ENCODE measurements at places on chromosomes 16 and 17.

GRCh38 chr16:71789136-71789535 lies 19.5 kb downstream of the AP1G1 start:
- no peak for DNase-seq

GRCh38 chr17:81713556-81714411 lies 1.7 kb downstream of the SLC25A10 start:
- no peak for DNase-seq

DNA sequence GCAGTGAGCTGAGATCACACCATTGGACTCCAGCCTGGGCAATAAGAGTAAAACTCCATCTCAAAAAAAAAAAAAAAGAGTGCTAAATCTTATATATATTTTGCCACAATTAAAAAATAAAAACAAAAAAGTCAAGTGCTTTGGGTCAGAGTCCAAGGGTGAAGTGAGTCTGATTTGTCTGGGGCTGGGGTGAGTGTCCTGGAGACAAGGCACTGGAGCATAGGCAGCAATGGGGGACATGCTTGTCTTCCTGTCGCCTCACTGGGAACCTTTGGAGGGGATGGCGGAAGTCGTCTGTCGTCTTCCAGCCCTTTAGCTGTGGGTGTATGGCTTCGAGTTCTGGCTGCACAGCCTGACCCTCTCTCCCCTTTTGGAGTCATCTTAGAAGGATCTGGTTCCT lies 167.1 kb downstream of the NTN1 start:
- no peak for DNase-seq

- DNase-seq: no peak
Observed at GRCh38 chr17:82534401-82534812, 14.9 kb downstream of the FOXK2 start.

GRCh38 chr17:44338702-44339101 lies 6.4 kb upstream of the GRN start:
- DNase-seq: no peak

- no peak for DNase-seq
Observed at GRCh38 chr16:85614338-85615013, 1.4 kb downstream of the GSE1 start.

DNA sequence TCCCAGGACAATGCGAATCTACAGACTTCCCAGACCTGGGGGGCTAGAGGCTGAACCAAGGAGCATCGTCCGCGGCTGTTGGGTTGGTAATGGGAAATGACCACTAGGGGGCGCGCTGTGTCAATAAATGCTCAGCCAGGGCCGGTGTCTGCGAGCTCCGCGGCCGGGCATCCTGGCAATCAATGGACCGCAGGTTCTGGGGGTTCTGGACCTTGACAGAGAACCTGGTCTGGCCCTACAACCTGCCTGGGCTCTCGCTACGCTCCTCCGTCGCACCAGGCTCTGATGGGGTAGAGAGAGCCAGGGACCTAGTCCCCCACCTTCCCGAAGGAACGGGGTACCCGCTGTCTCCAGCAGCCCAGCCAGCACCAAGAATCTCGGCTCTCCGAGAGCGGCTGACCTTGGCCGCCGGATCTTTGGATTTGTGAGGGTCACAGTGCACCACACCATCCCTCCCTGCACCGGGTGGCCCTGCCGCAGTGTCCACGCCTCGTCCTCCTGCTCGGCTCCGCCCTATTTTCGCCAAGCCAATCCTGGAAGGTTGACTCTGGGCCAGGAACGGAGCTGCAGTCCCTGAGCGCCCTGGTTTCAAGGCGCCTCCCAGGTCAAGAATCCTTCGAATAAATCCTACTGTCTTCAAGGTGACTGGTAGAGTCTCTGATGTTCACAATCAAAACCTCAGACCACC lies 20.4 kb upstream of the BEAN1 start:
- DNase-seq: peak; percentile 39

DNA sequence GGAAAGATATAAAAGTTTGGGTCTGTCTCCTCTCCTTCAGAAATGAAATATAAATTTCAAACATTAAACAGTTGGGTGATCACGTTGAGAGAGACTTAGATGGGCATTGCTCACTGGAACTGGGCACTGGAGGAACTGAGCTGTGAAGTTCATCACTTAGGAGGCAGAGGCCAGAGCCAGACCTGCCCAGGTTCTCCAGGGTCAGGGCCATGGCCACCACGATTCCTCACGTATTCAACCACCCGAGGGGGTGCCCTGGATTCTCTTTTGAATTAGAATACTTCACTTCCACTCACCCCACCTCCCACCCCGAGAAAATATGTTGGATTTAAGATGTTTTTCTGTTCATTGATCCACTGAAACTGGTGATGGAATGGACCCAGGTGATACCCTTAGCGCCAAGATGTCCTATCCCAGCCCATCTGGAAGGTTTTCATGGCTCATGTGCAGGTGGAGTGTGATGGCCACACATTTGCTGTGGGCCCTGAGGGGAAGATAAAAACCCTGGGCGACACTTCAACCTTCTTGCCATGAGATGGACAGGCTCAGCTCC lies 6.1 kb downstream of the PRR29 start:
- no peak for DNase-seq

GRCh38 chr16:58793366-58793765 lies 59.2 kb upstream of the GOT2 start:
- DNase-seq: no peak

GRCh38 chr16:72426386-72426785 lies 254.4 kb upstream of the PMFBP1 start:
- DNase-seq: no peak

DNA sequence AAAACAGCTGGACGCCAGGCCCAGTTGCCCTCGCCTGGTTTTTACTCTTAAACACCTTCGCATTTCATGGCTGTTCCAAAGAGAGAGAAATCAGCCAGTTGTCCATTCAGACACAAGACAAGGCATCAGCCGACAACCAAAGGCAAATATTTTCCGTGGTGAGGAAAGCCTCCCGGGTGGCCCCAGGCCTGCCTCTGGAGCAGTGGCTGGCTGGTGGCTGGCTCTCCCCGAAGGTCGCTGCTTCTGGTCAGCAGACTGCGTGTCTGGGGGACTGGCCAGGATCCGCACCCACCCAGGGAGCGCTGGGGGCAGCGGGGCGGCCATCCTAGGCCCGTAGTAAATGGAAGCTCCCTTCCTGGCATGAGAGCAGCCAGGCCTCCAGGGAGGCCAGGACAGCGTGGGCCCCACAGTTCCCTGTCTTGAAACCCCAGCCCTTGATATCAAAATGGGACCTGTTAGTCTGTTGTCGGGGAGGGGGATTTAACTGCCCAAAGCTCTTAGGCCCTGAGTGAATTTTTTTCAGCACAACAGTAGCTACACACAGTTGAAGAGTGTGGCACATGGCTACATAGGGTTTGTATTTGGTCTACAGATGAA lies 57.7 kb downstream of the SREBF1 start:
- no peak for DNase-seq

DNA sequence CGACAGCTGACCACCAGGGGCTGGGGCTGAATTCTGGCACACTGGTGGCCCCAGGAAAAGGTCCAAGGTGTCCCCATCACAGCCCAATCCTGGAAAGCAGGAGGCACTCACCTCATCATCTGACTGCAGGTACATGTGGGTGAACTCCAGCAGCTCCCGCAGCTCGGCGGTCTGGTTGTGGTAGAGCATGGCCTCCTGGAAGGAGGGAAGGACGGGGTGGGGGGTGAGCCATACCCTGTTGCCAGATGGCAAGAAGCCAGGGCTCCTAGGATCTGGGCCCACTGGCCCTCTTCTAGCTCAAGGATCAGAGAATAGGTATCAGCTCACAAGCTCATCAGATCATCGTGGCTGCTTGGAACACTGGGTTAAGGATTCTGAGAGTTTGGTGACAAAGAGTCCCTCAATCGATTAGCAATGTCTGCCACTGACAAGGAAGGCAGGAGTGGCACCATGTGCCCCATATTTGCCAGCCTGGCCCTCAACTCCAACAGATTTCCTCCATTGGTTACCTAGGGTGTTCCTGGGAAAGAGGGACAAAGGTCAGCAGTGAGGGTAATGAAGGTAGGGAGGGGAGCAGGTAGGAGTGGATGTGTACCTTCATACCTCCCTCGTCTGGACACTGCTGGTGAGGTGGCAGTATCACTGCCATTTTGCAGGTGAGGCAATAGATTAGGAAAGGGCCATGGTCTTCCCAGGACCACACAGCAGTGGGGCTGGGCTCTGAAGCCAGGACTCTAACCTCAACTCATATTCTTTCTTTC lies 4.9 kb downstream of the P3H4 start:
- no peak for DNase-seq

- no peak for DNase-seq
Observed at GRCh38 chr17:74274060-74274708, at the start of gene DNAI2. Gene DNAI2, plus strand, starts transcription at chr17:74274234. Its CDS starts 7,584 bp downstream, at chr17:74281818.

- no peak for DNase-seq
Observed at GRCh38 chr16:27430923-27431484, 29.0 kb downstream of the IL21R start.

GRCh38 chr17:213286-214105 lies 32.0 kb upstream of the DOC2B start:
- no peak for DNase-seq

GRCh38 chr17:29180788-29181160 lies 576 bp upstream of the MYO18A start:
- no peak for DNase-seq

DNA sequence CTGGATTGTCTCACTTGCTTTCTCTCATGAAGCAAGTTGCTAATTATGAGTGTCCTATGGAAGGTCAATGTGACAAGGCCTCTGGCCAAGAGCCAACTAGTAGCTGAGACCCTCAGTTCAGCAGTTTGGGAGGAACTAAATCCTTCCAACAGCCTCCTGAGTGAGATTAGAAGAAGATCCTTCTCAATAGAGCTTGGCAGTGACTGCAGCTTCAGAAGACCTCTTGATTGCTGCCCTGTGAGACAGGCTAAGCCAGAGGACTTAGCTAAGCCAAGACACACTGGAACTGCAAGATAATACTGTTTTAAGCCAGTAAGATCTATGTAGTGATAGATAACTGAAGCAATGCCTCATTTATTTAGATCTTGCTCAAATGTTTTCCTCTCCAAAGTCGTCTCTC lies 34.3 kb downstream of the PCTP start:
- DNase-seq: no peak

DNA sequence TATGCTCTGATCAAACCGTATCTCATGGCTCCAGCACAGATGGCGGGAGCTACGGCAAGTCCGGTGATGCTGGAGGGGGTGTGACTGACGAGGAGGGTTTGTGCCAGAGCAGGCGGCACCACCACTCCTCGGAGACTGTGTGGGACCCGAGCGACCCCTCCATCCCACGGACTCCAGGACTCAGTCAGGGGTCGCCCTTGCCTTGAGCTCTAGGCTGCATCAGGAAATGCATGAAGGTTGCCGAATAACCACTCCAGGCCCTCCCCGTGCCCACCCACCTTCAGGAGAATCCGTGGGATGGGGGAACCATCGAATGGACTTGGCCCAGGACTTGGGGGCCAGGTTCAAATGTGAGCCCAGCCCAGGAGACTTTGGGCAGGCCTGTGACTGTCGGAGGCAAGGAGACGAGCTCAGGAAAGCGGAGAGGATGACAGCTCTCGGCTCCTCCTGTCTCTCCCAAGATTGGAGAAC lies 60.2 kb upstream of the ZNF469 start:
- no peak for DNase-seq

DNA sequence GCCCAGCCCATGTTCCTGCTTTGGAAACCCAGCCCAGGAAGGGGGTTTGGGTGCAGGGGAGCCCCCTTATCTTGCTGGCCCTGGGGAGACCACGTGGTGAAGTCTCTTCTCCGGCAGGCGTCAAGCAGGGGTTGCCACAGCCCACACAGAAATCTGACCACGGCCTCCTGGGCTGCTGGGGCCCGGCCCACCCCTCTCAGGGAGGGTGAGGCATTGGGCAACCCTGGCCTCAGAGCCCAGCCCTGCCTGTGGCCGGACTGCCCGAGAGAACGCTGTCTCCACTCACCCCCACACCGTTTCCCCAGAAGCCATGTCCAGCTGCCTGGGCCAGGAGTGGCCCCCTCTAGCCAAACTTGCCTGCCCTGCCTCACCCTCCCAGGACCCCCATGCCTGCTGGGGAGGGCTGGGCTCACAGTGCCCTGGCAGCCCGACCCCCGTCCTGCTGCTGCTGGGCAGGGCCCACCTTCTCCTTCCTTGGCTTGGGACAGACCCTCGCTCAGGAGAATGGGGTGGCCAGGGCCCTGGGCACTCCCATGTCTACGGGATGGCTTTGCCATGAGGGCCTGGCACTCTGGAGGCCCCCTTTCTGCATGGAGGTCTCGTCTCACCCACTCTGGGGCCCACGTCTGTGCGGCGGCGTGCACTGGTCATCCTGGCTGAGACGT lies 6.7 kb downstream of the RPUSD1 start:
- DNase-seq: no peak

DNA sequence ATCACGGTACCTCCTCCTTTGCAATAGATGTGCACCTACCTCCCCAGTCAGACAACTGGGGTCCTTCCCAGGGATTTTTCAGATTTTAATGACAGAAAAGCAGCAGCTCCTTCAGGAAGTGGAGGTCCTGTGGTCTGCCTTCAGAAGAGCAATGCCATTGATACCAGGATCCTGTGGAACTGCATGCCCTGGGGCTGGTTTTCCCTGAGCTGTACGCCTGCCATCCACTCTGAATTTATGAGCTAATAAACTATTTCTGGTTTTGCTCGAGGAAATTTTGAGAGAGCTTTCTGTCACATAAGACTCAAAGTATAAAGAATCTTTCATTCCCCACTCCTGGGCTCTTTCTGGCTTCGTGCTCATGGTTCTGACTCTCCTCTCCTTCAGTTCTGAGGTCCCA lies 10.0 kb upstream of the CCL23 start:
- no peak for DNase-seq

- no peak for DNase-seq
Observed at GRCh38 chr17:72089453-72089987, 31.3 kb upstream of the SOX9 start.

- DNase-seq: no peak
Observed at GRCh38 chr16:77617996-77618395, 104.3 kb upstream of the NUDT7 start.

GRCh38 chr17:39083270-39083669 lies 68.2 kb downstream of the PLXDC1 start:
- no peak for DNase-seq

DNA sequence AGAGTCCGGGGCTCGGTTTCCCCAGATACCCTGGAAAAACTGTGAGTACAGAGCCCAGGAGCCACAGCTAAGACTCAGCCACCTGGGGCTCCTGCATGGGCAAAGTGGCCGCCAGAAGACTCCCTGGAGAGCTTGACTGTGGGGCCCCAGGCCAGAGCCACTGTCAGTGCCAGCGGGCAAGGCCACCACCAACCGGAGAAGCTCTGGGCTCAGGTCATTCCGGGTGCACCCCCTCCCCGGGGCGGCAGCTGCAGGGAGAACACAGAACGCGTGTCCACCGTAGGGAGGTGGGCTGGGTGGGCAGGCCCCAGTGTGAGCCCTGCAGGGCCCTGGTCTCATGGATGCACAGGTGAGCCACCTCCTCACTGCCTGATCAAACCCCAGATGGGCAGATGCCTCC lies 22.3 kb upstream of the RBFOX3 start:
- no peak for DNase-seq
